Astrocyte of the hippocampus (primary cell): ENCODE measurements at places on chromosomes 7 and 10.

- no peak for DNase-seq
Observed at GRCh38 chr7:111639934-111640333, 77.6 kb upstream of the IMMP2L start.

DNA sequence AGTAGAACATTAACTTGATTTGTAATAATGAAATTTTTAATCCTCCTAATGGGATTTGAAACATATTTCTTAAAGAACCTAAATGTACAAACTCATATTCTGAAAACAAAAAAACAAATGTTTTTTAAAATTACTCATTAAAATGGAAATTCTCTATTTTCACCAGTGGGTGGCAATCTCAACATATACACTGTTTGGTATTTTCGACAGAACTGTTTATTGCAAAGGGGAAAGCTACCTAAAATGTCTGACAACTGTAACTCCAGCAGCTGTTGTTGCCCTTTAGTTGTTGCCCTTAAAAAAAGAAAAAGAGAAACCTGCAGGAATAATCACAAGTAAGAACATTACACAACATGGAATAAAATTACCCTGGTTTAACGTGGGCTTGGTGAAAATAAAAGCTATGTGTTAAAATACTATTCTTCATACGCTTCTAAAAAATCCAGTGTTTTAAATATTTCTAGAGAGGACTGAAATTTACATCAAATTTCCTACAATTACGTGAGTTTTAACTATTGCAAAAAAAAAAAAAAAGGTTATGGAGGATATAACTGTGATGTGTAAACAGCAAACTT is 54.5 kb downstream of the COL1A2 start:
- peak; percentile 48 for DNase-seq

DNA sequence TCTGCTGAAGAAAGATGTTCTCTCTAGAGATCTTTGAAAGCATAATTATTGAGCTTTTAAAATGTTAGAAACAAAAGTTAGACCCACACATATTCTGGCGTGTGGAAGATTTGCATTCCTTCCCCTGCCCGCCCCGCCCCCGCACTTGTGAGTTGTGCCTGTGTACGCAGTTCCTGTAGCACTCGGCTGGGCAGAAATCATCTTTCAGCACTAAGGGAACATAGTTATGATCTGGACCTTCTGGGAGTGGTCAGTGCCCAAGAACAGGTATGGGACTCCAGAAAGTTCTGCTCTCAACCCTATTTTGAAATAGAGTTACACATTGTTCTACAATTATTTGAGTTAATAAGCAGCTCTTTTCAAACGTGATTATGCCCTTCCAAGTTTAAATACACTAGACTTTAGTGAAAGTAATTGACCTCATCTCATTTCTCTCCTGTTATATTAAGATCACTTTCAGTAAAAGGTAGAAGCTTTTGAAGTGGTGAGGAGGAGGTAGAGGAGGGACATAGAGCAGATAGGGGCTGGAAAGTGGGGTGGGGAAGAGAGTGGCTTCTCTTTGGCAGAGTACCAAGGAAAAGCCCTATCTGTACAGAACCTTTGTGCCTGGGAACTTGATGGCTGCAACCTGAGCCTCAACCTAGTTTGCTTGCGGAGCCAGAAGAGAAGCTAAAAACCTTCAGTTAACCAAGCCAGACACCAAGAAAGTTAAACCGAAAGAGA is 5.7 kb downstream of the BLVRA start:
- DNase-seq = no peak

DNA sequence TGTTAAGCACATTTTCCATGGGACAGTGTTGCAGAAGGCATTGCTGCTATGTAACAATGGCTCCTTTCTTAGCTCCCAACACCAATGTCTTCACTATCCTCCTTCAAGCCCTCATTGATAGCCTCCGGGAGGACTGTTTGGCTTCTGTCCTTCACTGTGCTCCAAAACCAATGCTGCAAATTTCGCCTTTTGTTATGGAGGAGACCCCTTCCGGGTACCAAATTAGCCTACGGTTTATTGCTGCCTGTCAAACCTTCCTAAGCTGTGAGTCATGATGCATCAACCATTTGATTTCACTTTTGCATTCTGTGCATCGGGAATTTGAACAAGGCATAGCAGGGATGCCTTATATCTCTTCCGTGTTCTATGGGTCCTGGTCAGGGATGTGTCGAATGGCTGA is 432.9 kb downstream of the GATA3 start:
- peak; percentile 16 for DNase-seq

DNA sequence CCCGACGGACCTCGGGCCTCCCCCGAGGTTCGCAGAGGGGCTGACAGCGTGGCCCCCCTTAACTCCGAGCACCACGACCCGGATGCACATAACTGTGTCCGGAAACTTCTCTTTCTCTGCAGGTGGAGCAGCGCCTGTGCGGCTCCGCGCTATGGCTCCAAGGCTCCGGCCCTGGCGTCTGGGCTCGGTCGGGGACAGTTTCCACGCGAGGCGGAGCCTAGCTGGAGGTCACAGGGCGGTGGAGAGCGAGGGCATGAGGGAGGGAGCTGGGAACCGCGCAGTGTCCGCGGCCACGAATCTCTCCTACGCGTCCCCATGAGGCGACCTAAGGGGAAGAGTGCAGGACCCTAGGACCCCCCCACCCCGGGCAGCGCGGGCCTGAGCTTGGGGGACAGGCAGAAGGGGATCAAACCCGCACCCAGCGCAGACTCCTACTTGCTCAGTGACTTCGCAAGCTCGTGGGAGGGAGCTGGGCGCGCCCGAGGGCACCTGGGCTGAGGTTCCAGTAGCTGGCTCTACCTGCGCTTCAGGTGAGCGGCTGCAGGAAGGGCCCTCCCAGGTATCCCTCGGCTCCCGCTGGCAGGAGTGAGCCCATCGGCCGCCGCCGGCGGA is 8.6 kb upstream of the MNX1 start:
- DNase-seq = no peak
